Endothelial cell (in vitro differentiated cells): ENCODE measurements at places on chromosomes 11 and 22.

DNA sequence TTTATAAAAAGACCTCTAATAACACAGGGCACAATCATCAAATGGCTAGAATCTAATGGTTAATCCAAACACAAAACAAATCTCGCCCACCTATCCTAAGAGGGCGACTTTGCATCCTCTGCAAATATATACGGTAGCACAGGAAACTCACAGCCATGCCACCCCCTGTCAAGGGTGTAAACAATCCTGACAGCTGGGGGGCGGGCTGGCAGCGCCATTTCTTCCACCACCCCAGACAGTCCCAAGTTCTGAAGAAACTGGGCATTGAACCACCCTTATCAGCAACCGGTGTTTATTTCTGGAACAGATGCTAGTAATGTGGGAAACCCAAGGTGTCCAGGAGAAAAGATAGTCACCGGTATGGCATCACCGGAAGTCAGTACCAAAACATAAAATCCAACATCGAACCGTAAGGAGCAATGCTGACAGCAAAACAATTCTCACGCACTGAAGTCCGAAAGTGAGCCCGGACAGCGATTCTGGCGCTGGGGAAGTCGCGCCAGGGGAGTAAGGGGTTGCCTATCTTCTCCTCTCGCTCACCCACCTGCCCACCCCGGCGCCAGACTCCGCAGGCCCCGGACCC, 825 bp downstream of the FBXO3 start:
- no peak for DNase-seq

DNA sequence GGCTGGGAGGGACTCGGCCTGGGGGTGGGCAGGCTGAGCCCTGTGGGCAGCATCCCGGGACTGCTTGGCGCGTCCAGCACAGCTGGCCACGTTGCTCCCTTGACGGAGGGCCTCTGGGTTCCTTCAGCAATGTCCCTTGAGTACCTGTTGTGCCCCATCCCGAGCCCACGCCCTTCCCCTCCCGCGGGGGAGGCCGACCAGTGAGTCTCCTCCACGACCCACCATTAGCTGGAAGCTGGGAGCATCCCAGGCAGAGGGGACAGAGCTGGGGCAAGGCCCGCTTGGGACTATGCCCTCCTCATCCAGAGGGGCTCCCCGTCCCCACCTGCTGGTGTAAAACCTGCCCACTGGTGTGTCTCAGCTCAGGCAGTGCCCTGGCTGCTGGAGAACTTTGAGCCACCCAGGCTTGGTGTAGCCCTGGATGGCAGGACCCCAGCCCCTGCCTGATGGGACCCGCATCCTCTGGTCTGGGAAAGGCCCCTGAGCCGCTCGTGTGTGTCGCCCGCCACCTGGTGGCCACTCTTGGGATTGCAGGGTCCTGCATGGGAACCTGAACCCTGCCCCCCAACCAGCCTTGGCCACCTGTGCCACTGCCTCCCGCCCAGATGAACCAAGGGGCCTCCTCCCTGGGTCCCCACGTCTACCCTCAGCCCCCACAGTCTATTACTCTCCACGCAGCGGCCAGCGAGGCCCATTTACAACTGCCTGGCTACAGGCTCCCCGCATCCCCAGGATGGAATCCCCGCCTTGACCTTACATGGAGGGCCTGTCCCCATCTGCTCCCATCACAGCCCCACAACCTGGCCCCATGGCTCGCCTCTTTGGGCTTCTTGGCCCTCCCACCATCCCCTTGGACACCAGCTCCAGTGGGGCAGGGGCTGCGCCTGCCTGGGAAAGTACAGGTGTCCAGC, 16.6 kb upstream of the ARHGAP8 start:
- peak; percentile 93 for DNase-seq

DNA sequence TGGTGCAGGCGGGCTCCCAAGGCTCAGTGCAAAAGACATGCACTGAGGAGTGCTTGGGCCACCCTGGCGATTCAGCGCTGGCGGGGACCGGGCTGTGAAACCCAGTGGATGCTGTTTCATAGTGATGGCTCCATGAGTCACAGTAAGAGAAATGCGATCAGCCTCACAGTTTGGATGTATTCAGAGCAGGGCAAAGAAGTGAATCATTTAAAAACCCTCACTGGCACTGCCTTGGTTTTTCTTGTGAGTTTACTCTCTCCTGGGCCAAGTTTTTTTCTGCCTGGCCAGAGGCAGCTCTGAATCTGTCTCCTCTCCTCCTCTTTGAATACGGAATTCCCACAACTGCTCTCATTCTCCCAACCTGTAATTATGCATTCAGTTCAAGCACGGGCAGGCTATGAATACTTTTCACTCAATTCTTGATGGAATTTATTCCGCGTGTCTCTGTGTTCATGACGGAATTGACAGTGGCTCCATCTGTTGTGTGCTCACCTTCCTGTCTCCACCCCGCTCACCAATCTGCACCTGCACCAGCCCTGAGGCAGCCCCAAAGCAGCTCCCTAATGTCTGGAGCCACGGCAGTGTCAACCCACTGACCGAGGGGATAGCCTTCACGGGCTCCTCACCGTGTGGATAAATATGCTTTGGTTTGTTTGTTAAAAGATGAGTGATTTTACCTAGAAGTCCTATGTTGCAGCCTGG, 14.9 kb downstream of the ADAMTS8 start:
- no peak for DNase-seq

GRCh38 chr11:126926376-126926791, 74.2 kb downstream of the KIRREL3 start:
- no peak for DNase-seq

- no peak for DNase-seq
These were observed 47.9 kb upstream of the CD82 start for GRCh38 chr11:44517541-44517940.

- no peak for DNase-seq
These were observed 8.4 kb downstream of the SLCO2B1 start for GRCh38 chr11:75159151-75159953.

DNA sequence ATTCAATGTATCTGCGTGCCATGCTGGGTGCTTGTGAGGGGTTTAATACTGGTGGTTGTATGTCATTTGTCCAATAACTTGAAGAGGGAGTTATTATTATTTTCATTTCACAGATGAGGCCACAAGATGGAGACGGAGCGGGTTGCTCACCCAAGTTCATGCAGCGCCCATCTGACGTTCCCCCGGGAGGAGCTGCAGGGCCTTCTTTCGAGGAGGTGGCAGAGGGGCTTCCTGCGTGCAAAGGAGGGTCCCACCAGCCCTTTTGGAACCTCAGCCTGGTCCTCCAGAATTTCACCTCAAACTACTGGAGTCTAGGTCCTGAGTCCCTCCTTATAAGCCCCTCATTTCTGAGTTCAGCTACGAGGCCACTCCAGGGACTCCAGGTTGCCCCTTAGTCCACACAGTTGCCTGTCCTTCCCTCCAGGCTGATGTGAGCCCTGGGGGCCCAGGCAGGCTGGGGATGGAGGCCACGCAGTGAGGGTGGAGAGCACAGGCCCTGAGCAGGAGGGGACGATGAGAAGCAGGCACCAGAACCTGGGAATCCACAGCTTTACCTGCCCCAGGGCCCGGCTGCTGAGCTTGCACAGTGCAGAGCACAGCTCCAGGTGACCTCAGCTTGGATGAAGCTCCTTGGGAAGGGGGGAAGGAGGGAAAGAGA, 2.9 kb upstream of the VSIG10L2 start:
- DNase-seq, result no peak
